ENCODE measurements at places on chromosomes 1 and 21.

- DNase-seq, result peak; percentile 89
Observed at GRCh38 chr1:43348343-43348808, 10.4 kb upstream of the CDC20 start.

- no peak for DNase-seq
Observed at GRCh38 chr1:201562257-201562656, 23.3 kb downstream of the NAV1 start.

DNA sequence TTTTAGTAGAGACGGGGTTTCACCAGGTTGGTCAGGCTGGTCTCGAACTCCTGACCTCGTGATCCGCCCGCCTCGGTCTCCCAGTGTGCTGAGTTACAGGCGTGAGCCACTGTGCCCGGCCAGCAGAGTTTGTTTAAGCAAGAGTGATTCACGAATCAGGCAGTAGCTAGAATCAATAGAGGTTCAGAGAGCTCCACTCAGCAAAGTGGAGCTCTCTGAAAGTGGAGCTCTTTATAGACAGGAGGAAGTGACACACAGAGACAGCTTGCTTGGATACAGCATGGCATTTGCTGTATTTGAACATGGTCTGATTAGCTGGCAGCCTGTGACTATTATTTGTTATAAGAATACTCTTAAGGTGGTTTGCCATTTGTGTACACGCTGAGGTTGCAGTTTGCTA is 27.1 kb upstream of the CD34 start:
- DNase-seq, result peak; percentile 60

- DNase-seq, result no peak
Observed at GRCh38 chr1:44497422-44498170, 92.5 kb downstream of the RNF220 start.

- DNase-seq, result no peak
Observed at GRCh38 chr1:84692391-84692790, 2.1 kb upstream of the SSX2IP start.

DNA sequence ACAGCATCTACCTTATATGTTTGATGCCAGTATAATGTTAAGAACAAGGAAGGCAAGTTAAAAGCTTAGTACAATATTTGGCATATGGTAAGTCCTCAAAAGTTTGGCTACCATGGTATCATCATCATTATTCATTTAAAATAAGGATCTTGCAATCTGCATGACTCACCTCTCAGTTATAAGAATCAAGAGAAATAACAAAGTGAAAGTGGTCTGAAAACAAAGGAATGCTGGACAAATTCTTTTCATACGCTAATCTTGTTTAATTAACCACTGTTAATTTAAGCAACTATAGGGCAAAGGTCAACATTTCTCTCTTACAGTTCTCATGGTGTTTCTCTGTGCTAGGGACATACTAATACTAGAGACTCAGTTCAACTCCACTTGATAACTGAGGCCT is 13.0 kb upstream of the CLDN19 start:
- DNase-seq, result no peak

- DNase-seq, result peak; percentile 57
Observed at GRCh38 chr1:210233495-210234328, 1.1 kb downstream of the SERTAD4 start.

- no peak for DNase-seq
Observed at GRCh38 chr1:91864017-91864700, 21.8 kb downstream of the TGFBR3 start.

DNA sequence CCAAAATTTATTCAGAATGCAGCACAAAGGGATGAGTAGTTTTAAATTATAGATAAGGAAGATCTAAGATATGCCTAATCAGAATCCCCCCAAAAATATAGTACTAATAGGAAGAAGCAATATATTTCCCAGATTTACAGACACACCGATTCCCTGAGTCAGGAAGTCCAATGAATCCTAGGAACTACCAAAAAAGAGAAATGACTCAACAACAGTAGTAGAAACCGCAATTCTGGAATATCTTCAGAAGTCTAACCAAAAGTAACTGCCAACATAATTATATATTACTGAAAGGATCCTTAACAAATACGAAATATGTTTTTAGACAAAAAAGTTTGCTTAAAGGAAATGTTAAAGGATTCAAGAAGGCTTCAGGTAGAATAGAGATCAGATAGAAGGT is 10.3 kb downstream of the AHCTF1 start:
- DNase-seq, result no peak

Measured in NCI-H774 (cell line).